OCI-M1 (cell line): ENCODE measurements at places on chromosomes 2 and 18.
A peak's percentile ranks its signal among the peaks of the same experiment; 100 is the strongest.

DNA sequence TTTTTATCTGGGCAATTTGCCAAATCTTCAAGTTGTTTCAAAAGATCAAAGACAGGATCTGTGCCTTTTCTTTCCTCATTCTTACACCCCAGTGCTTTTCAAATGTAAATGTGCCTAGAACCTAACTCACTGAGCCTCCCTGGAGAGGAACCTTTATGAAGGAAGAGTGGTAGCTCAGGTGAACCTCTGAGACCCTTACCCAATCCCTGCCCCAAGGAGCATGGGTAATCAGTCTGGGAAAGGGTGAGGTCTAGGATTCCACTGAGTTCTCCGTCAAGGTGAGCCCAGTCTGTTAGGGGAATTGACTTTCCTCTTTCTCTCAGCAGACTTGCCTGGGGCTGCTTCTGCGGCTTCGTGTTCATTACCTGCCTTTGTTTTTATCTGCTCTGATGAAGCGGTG, 88.1 kb upstream of the MAP4K4 start:
- no peak for DNase-seq

GRCh38 chr18:62982600-62983251, 267.4 kb downstream of the PHLPP1 start:
- peak; percentile 74 for DNase-seq

GRCh38 chr18:9775178-9775577, 67.1 kb downstream of the RAB31 start:
- DNase-seq, result no peak

DNA sequence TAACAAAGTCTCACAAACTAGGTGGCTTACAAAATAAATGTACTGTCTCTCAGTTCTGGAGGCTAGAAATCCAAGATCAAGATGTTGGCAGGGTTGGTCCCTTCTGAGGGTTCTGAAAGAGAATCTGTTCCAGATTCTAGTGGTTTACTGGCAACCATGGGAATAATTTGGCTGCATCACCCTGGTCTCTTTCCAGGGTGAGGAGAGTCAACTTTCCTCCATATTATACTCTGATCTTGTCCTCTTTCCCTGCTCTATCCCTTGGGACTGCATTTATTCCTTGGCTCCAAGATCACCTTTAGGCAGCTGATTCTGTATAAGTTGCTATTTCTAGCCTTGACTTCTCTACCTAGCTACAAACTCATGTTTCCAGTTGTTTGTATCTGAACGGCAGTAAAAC, 35.2 kb downstream of the SLC40A1 start:
- no peak for DNase-seq

DNA sequence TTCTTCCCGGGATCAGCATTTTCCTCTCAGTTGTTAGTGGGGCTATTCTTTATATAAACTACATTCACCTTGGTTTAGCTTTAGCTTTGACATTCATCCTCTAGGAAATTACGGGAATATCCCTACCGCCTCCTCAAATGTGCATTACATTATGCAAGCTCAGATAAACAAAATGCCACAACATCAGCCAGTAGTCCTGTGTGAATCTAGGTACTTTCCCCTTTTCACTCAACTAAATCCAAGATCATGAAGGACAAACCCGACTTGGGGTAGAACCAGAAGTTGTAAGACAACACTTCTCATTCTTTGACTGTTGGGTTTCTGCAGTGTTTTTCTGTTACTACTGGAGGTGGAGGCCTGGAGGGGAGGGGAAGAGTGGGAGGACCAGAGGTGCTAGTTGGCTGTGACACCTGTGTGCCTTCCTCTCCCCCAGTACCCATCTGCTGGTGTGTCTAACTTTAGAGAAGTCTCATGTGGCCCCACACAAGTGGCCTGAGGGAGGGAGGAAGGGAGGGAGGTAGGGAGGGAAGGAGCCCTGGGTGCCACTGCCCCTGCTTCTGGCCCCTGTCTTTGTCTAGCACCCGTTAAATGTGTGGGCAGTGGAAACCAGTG, 84.8 kb upstream of the BCL2L11 start:
- DNase-seq, result no peak

DNA sequence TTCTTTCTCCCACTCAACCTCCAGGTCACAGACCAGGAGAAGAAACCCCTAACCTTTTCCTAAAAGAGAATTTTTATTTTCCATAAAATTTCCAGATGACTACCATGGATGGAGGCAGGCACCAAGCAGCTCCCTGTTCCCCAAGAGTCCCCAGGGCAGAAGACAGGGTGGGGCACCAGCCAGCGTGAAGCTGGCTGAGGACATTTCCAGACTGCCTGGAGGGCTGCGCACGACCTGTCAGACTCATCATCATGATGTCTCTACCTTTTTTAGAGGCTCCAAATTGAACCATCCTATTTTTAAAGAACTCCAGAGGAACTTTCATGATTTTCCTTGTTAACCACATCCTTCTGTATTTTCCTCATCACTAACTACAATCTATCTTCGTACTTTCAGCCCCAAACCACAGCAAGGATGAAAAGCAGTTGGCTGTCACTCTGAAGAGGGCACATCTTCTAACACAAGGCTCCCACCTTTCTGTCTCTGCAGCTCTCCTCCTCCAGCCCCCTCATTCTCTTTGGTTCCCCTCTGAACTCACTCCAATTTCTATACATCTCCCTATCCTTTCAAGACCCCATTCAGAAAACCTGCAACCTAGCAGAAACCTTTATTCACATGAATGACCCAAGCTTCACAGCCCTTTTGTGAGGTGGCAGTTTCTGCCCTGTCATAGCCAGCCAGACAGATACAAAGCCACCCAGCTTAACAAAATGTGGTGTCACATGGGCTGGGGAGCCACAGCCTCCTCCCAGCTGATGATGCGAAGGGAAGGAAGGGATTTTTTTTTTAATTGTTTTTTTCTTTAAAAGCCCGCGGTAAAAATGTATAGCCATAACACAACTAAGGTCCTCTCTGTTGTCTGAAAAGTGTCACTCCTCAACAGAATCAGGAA, 11.1 kb downstream of the AMMECR1L start:
- DNase-seq, result peak; percentile 15

GRCh38 chr2:206457188-206457634, 13.9 kb downstream of the ADAM23 start:
- DNase-seq, result peak; percentile 56

- no peak for DNase-seq
Observed at GRCh38 chr2:103873716-103874351, 980.1 kb upstream of the POU3F3 start.

DNA sequence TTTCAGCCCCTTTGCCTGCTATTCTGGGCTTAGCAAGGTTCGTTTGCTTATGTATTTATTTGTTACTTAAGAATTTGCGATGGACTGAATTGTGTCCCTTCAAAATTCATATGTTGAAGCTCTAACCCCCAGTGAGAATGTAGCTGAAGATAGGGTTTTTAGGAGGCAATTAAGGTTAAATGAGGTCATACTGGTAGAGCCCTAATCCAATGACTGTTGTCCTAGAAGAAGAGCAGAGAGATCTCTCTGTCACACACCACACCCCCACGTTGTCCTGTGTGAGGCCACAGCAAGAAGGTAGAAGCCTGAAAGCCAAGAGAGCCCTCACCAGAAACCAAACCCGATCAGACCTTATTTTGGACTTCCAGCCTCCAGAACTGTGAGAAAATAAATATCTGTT, 66.7 kb downstream of the KIAA1328 start:
- DNase-seq, result no peak

- no peak for DNase-seq
Observed at GRCh38 chr2:190173392-190173791, 110.9 kb upstream of the MSTN start.

DNA sequence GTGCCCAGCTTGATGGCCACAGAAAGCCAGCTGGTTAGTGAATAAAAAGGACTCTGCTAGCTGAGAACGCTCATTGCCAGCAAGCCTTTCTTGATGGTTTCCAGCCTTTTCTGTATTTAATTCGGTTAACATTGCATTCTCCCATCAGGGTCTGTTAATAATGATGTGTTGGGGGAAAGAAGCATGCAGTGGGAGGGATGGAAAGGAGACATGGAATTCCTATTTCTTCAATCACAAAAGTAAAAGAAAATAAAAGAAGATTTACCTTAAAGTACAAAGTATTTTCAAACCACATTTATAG, 141.9 kb upstream of the RBBP8 start:
- DNase-seq, result no peak

GRCh38 chr18:54389143-54389505, 31.4 kb downstream of the C18orf54 start:
- peak; percentile 54 for DNase-seq

GRCh38 chr2:2182551-2183071, 148.5 kb downstream of the MYT1L start:
- no peak for DNase-seq

DNA sequence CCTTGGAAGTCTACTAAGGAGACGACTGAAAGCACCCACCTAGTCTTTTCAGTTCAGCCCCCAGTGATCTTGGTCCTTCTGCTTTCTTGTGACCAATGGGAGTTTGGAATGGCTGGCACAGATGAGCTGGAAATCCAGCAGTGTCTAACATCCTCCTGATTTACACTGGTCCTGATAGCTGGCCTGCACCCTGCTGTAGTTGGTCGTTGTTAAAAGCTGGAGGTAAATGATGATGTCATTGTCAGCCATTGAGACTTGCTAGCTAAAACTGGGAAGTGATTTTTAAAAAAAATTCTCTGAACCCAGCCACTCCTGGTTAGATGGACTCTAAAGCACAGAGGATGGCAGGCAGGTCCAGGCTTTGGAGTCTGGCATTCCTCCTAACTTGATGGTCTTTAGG, 19.3 kb downstream of the CCT7 start:
- peak; percentile 40 for DNase-seq

DNA sequence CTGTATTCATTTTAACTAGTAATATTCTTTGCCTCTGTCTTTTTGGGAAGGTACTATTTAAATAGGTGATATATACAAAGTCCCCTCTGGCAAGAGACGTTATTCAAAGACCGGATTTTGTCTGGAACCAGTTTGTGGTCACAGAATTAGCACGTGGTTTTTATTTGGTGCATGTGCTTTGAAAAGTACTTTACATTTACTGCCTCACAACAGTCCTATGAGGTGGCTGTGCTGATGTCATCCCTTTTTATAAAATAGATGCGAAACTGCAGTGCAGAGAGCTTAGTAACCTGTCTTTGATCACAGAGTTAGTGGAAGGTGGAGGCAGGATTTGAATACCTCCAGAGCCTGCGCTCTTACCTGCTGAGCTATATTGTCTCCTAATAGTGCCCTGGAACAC, 4.0 kb downstream of the LPIN1 start:
- DNase-seq, result no peak

DNA sequence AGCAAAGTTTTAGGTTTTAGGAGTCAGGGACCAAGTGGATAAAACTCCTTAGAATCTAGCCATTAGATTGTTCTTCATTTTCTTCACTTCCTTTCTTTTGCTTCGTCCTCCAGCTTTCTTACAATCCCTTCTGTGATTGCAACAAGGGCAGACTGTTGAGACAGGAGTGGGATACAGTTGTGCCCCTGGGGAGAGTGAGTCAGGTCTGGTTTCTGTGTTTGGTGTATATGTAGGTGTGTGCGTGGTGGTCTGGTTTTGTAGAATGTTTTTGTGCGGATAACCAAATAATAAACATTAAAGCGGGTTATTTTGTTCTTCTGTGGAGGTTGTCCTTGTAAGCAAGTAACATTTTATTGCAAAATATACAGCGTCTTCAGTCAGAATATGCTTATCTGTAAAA, 7.3 kb downstream of the INSIG2 start:
- DNase-seq, result no peak

GRCh38 chr2:96556441-96557330, 20.1 kb downstream of the ARID5A start:
- DNase-seq, result peak; percentile 35

DNA sequence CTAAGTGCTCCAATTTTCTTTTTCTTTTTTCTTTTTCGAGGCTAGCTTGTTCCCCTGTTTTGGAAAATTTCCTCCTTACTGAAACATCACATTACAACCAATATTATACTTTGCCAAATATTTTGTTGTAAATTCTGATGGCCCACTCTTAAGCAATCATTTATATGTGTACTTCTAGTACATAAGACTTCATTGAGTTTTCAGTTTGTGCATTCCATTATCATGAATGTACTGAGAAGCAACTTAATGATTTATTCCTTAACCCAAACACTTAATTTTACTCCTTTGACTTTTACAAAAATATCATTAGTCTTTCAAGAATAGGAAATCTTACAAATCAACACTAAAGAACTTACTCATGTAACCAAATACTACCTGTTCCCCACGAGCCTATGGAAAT, 242.4 kb downstream of the ARHGAP15 start:
- no peak for DNase-seq

GRCh38 chr2:75609937-75610508, 36.6 kb upstream of the MRPL19 start:
- DNase-seq, result no peak

DNA sequence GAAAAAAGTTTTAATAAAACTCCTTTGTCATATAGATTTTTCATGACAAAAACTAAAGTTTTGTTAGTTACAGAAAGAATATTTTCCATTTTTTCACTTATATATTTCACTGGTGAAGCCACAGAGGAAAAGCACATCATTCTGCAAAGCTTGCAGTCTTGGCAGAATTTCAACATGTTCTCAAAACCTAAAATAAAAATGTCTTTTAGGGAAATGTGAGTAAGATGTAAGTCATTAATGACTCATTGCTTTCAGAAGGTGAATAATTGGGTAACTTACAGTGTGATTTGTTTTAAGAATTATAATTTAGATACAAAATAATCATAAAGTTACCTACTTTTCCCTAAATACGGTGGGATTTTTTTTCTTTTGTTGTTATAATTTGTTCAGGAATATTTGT, 43.4 kb upstream of the TNFRSF11A start:
- no peak for DNase-seq

DNA sequence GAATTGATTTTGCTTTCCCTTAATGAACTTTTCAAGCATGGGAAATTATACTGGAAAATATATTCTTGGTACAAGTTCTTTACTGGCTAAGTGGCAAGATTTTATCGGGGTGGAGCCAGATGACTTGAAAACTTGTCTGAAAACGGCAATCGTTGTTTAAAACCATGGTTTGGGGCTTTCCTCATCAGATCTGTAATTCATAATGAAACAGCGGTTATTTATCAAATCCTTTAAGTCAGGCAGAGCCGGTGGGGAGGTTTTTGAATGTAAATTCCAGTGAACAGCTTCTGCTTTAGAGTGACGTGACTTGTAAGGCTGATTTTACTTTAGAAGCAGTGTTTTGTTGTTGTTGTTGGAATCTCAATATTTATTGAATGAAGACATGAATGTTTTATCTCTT, 2.6 kb downstream of the SEC11C start:
- DNase-seq, result no peak

- DNase-seq, result peak; percentile 78
Observed at GRCh38 chr2:182941919-182942318, 75.5 kb upstream of the FRZB start.

GRCh38 chr2:222709191-222709891, 37.9 kb downstream of the MOGAT1 start:
- peak; percentile 96 for DNase-seq

DNA sequence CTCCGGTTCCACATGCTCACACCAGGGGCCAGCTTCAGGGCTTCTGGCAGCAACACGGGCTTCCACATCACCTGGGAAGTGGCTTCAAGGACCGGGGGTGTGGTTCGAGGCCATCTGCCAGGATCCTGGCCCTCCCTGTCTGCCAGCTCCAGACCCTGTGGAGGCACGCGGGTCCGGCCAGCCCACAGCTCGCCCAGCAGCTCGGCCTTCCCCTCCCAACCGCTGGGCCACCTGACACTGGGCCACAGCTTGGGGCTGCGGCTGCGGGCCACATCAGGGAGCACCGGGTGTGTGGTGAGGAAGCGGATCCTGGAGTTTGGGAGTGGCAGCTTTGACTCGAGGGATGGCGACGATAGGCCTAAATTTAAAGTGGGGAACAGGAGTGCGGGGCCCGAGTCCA, 7.0 kb downstream of the C2orf81 start:
- DNase-seq, result no peak
